ENCODE measurements at places on chromosomes 7 and 10.

DNA sequence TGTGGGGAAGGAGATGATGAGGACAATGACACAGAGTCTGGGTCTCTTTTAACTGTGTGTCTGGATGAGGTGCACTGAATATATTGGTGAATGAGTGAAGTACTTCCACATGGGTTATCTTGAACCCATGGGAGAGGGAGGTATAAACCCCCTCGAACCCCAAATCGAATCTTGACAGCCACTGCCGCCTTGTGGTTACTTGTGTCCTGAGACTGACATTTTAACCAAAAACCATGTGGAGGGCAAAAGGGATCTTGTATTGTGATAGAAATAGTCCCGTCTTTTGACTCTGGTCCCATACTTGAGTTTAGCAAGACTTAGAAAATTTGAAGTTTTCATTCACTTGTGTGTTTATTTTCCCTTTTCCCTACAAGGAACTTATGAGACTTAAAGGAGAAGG, 283.3 kb downstream of the PHTF2 start:
- H3K4me3 ChIP-seq, result no peak overlapping the region
- DNase-seq, result no peak
- no peaks in the 10 kb centered on the region for H3K4me1 ChIP-seq

DNA sequence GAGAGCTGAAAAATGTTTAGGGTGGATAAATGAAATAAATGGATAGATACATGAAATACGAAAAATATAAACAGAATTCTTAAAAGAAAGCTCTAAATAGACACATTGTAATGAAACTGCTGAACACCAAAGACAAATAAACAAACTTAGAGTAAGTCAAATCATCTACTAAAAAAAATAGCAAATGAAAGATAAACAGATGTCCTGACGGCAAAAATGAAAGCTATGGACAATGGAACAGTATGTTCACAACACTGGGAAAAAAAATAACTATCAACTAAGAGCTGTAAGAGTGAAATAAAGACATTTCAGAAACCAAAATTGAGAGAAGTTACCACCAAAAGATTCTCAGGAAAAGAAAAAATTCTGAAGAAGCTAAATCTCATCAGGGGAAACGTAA, 106.1 kb downstream of the SGMS1 start:
- peaks cover 8% of the 10 kb centered on the region for H3K4me1 ChIP-seq
- no peaks in the 10 kb centered on the region for H3K27me3 ChIP-seq
- DNase-seq, result no peak
- peaks cover 4% of the 10 kb centered on the region for H3K36me3 ChIP-seq

DNA sequence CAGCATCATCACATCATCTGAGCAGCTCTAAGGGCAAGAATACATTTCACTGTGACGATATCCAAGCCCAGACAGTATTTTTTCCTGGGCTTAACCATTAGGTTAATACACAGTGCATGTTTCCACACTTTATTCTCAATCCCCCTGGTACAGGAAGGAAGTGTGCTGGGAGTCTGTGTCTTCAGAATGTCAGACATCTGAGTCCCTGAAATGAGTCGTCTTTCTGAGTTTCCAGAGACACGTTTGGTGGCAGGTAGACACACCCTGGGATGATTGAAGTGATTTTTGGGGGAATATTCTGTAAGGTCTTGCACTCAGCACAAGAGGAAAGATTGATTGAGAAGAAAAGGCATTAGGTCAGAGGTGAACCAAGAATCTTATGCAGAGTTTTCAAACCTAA, 13.1 kb upstream of the SHH start:
- DNase-seq, result no peak
- H3K27ac ChIP-seq, result no peak overlapping the region
- H3K4me3 ChIP-seq, result no peak overlapping the region

- peaks cover 68% of the 10 kb centered on the region for H3K4me1 ChIP-seq
- H3K27ac ChIP-seq, result no peak overlapping the region
- DNase-seq, result no peak
- no peak overlapping the region for H3K4me3 ChIP-seq
These were observed 9.6 kb downstream of the PRF1 start for GRCh38 chr10:70592746-70593512.

DNA sequence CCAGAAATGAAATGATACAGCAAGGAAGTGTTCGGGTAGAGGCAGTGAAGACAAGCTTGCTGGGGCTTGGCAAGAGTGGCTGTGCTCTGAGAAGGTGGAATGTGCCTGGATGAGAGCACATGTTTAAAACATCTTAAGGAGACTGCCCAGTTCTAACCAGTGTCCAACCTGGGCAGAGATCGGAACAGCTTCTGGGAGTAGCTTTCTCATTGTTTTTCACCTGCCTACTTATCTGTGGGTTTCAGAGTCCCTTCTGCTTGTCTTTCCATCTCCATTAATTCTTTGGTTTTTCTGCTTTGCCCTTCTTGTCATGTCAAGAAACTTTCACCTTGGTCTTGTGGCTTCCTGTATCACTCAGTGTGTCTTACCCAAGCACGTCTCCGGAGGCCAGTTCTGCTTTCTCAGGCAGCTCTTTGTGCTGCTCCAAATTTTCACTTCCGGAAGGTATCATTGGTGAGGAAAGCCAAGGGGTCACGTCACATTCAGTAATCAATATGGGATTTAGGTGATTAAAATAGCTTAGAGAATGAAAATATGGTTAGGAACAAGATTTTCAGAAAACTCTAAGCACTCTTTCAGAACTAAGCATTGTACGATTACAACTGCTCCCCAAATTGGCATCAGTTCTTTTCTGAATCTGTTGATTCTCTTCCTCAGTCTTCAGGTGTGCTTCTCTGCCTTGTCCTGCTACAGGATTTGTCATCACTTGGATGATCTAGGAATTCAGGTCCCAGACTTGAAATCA, 5.5 kb upstream of the LAMB4 start:
- peak overlapping the region; percentile 53 for H3K27ac ChIP-seq
- DNase-seq, result no peak
- H3K27me3 ChIP-seq, result no peaks in the 10 kb centered on the region
- H3K4me3 ChIP-seq, result no peak overlapping the region
- no peaks in the 10 kb centered on the region for H3K36me3 ChIP-seq

- no peak for DNase-seq
- no peak overlapping the region for H3K4me3 ChIP-seq
- H3K4me1 ChIP-seq, result no peaks in the 10 kb centered on the region
These were observed 309.3 kb downstream of the TCERG1L start for GRCh38 chr10:131002031-131002861.

DNA sequence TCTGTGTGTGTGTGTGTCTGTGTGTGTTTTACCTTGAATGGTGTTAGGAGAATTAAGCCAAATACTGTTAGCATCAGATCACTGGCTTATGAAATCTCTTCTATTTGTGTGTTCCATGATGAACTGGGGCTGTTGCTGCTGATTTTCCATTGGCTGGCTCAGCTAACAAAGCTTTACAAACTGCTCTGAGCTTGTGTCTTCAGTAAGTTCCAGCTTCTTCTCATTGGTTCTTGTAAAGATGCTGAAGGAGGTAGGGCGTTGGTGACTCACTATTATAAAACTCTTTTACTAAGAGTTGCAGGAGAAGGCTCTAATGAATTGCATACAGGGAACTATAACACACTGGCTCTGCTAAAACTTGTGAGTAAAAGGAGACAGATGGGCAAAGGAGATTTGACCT, 136.4 kb upstream of the PRKCQ start:
- H3K4me3 ChIP-seq, result no peak overlapping the region
- H3K36me3 ChIP-seq, result no peaks in the 10 kb centered on the region
- no peaks in the 10 kb centered on the region for H3K4me1 ChIP-seq
- no peak for DNase-seq

GRCh38 chr10:17353568-17354300, 100.7 kb downstream of the ST8SIA6 start:
- no peak overlapping the region for H3K27ac ChIP-seq
- H3K36me3 ChIP-seq, result no peaks in the 10 kb centered on the region
- DNase-seq, result no peak
- no peaks in the 10 kb centered on the region for H3K27me3 ChIP-seq

DNA sequence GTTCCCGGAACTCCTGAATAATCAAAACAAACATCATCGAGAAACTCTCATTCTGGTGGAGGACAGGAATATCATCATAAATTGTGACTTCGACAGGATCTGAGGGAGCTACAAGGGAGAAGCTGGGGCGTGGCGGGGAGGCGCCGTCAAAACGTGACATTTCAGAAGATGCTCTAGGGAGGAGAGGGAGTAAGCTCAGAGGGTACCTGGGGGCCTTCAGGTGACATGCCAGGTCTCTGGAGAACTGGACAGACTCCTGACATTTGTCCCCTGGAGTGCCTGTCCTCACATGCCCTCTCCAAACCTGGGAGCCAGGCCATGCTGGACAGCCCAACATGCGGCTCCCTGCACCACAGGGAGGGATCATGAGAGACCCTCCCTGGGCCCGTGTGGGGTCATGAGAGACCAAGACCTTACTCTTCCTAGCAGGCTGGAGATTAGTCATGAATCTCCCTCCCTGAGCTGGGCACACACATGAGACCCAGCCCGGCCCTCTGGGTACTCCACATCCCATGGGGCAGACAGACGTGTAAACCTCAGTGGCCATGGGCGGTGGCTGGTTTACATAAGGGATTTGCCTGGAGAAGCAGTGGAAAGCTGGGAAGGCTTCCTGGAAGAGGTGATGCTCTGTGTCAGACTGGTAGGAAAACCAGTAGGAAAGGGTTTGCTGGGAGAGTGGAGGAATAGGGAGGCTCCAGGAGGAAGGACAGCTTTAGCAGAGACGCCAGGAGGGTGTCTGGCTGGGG, 81.0 kb downstream of the MYL10 start:
- H3K36me3 ChIP-seq, result no peaks in the 10 kb centered on the region
- no peak overlapping the region for H3K27ac ChIP-seq
- no peaks in the 10 kb centered on the region for H3K27me3 ChIP-seq
- H3K4me1 ChIP-seq, result no peaks in the 10 kb centered on the region
- H3K4me3 ChIP-seq, result no peak overlapping the region

GRCh38 chr7:2040893-2041270, 191.9 kb downstream of the MAD1L1 start:
- no peak overlapping the region for H3K27ac ChIP-seq
- no peak overlapping the region for H3K4me3 ChIP-seq
- no peaks in the 10 kb centered on the region for H3K36me3 ChIP-seq
- peak; percentile 67 for DNase-seq
- peaks cover 53% of the 10 kb centered on the region for H3K4me1 ChIP-seq

DNA sequence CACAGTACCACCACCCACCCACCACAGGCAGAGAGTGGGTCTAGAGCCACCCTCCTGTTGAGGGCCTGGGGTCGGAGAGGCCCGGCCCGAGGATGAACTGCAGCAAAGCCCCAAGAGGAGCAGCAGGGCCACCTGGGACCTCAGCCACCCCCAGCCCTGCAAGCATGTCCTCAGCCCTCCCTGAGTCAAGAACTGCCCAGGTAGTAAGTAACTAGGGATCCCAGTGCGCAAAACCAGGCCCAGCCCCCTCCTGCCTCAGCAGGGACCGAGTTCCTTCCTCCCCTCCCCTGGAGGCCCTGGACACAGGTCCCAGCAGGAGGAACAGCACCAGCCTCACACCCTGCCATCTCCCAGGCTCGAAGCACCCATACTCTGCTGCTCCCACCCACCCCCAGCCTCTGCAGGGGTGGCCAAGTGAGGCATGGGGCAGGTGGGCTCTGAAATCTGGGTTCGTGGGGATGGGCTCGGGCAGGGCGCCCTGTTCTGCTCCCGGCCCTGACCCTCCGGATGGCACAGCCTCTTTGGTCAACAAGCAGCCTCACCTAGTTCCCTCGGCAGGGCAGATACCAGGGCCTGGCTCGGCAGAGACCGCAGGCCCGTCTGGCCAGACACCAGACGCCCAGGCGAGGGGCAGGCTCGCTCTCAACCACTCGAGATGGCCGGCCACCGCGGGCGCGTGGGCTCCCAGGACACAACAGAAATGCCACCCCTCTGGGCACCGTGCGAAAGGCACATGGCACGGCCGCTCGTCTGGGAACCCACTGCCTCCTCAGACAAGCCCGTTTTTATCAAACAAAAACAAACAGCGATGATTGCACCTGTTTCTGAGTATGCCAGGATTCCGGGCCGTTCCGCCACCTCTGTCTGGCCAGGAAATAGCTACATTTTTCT, 15.2 kb downstream of the PDGFA start:
- H3K4me1 ChIP-seq, result no peaks in the 10 kb centered on the region
- H3K4me3 ChIP-seq, result no peak overlapping the region
- no peaks in the 10 kb centered on the region for H3K27me3 ChIP-seq
- no peak for DNase-seq
- no peak overlapping the region for H3K27ac ChIP-seq

DNA sequence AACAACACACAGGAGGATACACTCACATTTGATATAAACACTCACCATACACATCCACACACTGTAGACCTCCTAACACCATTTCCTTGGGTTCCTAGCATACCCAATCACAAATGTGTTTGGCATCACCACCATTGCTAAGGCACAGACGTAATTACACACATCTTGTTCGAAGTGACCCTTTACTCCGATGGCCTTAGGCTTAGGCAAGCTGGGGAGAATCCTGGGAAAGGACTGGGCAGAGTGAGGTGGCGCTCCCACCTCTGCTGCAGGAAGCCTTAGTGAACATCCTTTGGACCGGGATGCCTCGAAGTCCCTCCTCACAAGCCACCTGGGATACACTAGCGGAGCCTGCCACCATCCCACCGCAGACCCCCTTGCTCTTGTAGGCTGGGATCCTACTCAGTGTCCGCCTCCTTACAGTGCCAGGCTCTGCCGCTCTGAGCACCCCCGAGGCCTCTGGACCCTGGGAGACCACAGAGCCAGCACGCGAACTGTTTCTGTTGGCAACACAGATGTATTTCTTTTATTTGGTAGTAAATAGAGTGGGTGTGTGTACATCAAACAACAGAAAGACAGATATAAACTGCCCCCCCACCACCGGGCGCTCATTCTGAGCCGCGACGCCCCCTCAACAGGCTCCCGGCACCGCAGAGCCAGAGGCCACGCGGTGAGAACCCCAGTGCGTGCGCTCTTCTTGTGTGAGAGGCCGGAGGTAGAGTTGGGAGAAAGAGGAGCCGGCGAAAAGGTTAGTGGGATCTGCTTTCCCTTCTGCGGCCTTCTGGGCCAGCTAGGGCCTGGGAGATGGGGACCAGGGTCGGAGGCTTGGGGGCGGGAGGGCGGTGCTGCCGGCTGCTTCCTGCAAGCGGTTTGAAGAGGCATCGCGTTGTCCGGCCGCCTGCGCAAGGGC, 5.9 kb upstream of the HMX2 start:
- no peak for DNase-seq
- no peaks in the 10 kb centered on the region for H3K36me3 ChIP-seq
- H3K4me3 ChIP-seq, result no peak overlapping the region
- peaks cover 74% of the 10 kb centered on the region for H3K27me3 ChIP-seq
- H3K27ac ChIP-seq, result no peak overlapping the region

GRCh38 chr7:107035446-107035845, 9.1 kb upstream of the PRKAR2B start:
- H3K4me3 ChIP-seq, result no peak overlapping the region
- no peaks in the 10 kb centered on the region for H3K27me3 ChIP-seq
- H3K4me1 ChIP-seq, result no peaks in the 10 kb centered on the region
- H3K27ac ChIP-seq, result no peak overlapping the region
